Cortex of kidney (tissue), 1 donor: ENCODE measurements at places on chromosomes 11 and 22.

- no peak for DNase-seq
Measured at GRCh38 chr22:41888627-41889200, 26.2 kb downstream of the SHISA8 start.

- DNase-seq: no peak
Measured at GRCh38 chr11:83280256-83280655, 5.9 kb downstream of the CCDC90B start.

DNA sequence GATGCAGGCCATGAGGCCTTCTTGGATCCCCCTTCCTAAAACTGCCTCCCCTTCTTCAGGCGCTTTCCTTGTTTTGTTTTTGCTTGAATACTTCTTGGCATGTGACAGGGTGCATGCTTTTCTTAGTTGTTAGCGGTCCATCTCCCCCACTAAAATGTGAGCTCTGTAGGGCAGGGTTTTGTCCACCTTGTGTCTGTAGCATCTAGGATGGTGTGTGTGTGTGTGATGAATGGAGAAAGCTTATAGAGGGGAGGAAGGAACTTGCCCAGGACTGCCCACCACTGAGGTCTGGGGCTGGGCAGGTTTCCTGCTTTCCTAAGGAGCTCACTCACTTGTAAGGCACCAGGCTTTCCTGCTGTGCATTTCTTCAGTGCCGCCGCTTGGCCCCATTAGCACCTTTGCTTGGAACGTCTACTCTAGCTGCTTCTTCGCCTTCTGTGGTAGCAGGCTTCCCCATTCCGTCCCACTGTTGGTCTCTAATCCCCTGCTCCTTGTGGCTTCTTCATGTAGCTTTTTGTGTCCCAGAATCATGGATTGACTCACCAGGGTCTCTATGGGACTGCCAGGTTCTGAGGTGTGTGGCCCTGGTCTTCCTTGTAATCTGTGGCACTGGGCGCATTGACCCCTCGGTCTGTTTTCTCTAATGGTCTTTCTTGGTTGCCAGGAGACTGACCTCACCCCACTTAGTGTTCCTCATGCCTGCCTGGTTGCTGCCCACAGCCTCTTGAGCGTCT is 3.3 kb downstream of the DGCR8 start:
- no peak for DNase-seq

DNA sequence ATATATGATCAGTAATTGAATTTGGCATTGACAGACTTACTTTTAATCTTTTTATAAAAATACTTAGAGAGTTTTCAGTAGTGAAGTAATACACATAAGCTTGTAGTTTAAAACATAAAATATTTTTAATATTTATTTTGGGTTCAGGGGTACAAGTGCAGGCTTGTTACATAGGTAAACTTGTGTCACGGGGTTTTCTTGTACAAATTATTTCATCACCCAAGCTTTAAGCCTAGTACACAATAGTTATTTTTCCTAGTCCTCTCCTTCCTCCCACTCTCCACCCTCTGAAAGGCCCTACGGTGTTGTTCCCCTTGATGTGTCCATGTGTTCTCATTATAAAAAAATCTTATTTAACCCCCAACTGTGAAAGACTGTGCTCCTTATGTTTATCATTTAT is 1397.8 kb upstream of the RAG2 start:
- no peak for DNase-seq

DNA sequence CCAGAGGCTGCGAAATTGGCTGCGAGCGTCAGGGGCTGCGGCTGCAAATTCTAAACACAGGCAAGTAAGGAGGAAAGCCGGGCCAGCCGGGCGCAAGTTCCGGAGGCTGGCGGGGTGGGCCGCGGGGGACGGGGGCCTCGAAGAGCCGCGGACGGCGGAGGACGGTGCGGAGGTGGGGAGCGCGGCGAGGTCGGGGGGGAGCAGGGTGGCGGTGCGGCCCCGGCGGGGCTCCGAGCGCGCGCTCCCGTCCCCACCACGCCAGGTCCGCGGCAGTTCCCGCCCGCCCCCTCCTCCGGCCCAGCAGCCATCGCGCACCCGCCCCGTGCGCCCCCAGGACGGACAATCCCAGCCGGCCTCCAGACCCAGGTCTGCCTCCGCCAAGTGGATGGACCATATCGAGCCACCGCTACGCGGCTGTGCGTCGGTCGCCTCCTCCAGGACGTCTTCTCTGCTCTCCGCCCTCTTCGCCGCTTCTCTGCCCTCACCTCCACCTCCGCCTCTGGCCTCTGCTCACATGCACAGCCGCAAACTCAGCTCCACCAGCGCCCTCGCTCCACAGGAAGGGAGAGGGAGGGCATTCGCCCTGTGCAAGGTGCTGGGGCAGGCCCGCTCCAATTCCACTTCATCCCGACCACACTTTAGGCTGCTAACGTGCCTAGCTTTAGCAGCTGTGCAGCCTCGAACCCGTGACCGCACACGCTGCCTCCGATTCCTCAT is 7.2 kb downstream of the ELFN2 start:
- no peak for DNase-seq
